Fibroblast of upper back skin (primary cell): ENCODE measurements at places on chromosomes 7 and 10.

- no peak for DNase-seq
Measured at GRCh38 chr10:58796824-58797223, 284.2 kb downstream of the BICC1 start.

GRCh38 chr10:111784946-111785465 is 398.6 kb downstream of the GPAM start:
- no peak for DNase-seq

- DNase-seq, result peak; percentile 42
Measured at GRCh38 chr10:115706488-115707076, 566.4 kb downstream of the GFRA1 start.

- peak; percentile 39 for DNase-seq
Measured at GRCh38 chr7:106329408-106329807, 44.6 kb upstream of the NAMPT start.

DNA sequence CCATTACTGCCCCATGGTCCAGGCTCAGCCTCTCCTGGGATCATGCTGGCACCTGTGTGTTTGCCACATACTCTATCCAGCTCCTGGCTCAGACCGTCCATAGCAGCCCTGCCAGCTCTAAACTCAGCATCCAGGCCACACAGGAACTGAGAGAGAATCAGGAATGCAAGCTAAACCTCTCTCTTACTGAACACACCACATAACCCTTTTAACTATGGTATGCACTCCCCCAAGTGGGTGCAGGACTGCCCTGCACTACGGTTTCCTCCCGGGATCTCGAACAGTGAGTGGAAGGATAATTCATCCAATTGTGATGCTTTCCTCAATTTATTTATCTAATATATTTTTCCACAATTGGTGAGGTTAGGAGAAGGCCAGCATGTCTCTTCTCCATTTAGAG is 17.1 kb upstream of the ZNF800 start:
- peak; percentile 12 for DNase-seq

- peak; percentile 65 for DNase-seq
Measured at GRCh38 chr7:539731-540411, 20.2 kb upstream of the PDGFA start.

DNA sequence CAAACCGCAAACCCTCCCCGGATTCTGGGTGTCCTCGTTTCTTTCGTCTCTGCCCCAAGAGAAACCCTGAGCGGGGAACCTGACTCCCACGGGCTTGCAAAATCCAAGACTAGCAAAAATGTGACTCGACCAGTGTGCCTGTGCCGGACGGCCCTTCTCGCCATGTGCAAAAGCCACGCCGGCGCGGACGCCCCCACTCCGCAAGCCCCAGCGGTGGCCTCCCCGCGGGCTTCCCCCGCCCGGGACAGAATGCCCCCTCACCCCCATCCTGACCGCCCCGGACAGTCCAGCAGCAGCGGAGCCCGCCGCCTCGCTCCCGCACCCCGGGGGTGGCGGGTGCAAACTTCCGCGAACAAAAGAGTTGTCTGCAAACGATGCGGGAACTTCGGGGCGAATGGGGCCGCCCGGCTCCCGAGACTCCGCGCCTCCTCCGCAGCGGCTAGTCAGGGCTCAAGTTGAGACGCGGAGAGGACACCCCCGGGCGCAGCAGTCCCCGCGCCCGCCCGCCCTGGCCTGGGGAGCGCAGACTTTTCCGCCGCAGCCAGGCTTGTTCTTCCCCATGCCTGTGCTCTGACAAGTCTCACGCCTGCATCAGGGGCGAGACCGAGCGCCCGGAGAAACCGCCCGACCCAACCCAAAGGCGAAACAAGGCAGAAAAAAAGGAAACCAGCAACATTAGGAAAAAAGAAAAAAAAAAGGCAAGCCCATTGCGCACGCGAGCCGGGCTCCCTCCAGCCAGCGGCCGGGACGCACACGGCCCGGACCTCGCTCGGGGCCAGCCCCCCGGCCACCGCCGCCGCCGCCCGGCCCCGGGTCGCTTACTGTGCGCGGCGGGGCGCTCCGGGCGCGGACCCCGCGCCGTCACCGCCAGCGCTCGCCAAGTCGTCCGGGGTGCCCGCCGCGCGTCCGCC is 732 bp downstream of the FAM53B start:
- no peak for DNase-seq

DNA sequence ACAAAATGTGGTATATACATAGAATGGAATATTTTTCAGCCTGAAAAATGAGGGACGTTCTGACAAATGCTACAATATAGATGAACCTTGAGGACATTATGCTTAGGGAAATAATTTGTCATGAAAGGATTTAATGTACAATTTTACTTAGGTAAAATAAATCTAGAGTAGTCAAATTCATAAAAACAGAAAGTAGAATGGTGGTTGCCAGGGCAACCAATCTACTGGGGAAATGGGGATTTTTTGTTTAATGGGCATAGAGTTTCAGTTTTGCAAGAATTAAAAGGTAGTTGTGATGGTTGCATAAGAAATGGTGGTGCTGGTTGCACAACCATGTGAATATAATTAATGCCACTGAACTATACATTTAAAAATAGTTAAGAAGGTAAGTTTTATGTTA is 296.0 kb upstream of the SP4 start:
- no peak for DNase-seq

- DNase-seq, result no peak
Measured at GRCh38 chr10:127228195-127228787, 31.9 kb upstream of the INSYN2A start.

DNA sequence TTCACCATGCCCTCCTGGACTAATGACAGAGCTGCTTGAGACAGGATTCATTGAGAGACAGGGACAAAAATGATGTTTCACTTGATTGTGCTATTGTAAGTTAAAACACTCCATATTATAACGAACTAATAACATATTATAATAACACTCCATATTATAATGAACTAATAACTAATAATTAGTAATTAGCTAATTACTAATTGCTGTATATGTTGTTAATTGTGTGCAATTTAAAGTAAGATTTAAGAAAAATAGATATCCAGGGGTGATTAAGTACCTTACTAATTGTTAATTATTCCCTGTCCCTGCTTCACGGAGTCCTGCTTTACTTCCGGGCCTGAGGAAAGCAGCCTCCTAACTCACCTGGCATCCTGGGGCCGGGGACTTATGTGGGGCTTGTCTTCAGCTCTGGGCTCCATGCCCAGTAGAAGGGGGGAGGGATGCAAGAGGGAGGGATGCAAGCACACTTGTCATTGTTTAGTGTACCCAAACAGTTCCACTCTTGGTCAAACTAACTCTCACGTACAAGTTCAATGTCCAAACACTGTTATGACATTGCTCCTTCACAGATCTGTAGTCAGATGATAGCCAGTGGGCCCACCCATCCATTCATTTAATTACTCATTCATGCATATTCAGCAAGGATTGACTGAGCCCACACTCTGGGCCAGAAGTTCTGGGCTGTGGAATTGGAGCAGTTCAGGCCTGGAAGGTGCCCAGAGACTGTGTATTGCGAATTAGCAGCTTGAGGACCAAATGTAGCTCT is 53.8 kb downstream of the COL13A1 start:
- no peak for DNase-seq
